ENCODE measurements at places on chromosomes 3 and 15.

DNA sequence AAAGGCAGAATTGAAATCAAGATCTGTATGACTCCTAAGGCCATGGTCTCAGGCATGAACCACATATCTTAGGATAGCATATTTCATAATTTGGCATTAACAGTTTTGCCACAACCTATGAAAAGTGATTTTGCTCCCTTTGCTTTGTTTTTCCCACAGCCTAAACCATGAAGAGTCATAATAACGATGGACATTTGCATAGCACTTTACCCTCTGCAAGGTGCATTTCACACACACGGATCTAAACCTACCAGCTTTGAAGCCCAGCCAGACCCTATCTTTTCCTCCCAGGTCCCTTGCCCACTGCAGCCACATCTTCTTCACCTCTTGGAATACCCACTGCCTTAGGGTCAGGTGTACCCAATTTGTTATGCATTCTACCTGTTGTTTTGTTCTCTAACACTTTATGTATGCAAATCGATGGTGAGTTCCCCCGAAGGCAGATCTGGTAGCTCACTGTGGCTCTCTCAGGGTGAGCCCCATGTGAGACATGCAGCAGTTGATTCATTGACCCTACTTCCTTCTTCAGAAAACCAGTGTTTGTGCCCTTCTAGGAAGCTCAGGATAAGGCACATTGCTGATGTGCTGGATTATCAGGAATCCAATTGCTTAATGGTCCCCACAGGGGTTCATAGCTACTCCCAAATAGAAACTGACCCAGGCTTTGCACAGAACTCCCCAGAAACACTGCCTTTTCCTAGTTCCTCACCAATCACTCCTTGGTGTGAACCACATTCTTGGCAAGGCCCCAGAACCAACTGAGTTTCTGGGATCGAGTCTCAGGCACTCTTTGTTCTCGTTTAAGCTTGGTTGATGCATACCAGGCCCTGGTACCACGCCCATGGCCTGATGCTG lies 8.7 kb downstream of the ARHGAP31 start:
- DNase-seq, result no peak

DNA sequence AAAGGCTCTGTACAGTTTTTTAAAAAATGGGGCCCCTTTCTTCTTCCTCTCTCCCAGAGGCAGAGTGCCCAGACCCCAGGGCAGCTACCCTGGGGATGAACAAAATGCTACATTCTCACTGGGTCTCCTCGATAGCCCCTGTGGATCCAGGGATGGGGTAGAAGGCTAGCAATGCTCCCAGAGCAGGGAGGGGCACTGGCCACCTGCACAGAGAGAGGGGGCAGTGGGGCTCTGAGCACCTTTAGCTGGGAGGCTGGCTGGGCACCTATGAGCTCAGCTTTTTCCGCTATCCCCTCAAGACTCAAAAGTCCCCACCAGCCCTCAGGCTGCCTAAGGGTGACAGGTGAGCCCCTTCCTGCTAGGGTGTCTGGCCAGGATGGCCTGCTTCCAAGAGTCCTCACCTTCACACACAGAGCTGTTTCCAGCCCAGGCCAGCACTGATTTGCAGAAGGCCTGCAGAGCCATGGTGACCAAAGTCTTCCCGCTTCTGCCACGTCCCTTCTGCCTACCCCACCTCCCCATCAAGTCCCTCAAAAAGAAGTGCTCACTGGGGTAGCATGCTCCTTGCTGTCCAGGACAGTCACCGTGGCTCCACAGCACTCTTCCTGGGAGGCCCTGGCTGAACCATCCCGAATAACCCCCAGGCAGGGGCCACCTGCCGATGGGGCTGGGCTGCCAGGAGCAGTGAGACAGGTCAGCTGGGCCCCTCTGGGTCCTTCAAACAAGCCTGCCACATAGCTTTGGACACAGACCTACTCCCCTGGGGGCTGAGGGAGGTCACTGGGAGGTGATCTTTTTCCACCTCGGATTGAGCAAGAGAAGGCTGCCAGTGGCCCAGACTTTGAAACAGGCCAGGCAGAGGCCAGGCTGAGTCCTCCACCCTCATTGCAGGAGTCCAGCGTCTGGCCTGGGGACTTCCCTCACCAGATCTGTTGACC lies 20.4 kb downstream of the BMF start:
- DNase-seq, result no peak

GRCh38 chr3:70824773-70825172 lies 512.3 kb upstream of the MDFIC2 start:
- no peak for DNase-seq

DNA sequence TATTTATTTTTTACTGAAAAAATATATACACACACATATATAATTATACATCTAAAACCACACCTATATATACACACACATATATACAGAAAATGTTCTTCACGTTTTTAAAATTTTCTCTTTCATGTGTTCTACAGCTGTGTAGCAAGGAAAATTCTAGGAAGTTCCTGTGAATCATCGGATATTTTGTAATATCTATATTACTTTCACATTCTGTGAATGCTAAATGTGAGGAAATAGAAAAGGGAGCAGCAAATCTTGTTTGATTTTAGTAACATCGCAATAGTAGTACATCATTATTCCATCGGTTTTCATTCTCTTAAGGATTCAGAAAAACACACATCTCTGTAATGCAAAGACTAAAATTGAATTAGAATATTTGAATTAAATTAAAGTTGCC lies 836.8 kb upstream of the NECTIN3 start:
- DNase-seq, result no peak

DNA sequence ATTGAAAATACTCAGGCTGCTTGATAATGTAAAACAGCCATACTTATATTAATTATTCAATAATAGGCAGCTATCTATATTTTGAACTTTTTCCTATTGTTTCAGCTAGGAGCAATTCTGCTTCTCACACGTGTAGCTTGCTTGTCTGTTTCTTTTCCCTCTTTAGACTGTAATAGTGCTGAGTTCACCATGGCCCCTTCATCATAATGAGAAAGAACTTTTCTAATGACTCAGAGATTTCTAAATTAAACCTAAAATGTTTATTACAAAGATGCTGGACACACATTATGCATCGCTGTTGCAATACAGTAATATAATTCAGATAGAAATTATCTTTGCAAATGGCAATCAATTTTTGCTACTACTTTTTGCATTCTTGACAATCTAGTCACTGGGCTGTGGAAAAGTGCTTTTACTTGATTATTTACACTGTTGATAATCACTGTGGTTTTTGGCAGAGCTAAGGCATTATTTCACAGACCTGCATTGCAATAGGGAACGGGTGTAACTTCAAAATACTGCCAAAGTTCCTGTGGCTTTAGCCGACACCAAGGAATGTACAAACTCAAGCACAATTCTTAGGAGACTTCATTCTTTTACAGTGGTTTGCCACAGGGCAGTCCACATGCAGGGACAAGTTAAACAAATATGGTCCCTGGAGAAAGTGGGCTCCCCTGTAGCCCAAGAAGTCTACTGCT lies 281.0 kb upstream of the TBL1XR1 start:
- no peak for DNase-seq

Measured in heart right ventricle (tissue), 16 donors.